Pancreas (tissue), 10 donors: ENCODE measurements at places on chromosomes 4 and X.

- no peak for DNase-seq
These were observed 3.4 kb downstream of the AFP start for GRCh38 chr4:73439445-73439844.

GRCh38 chr4:105436414-105436813, 37.4 kb downstream of the PPA2 start:
- no peak for DNase-seq

GRCh38 chrX:13085526-13085925, 41.1 kb upstream of the FAM9C start:
- no peak for DNase-seq

GRCh38 chr4:137927972-137928371, 314.2 kb downstream of the SLC7A11 start:
- no peak for DNase-seq

DNA sequence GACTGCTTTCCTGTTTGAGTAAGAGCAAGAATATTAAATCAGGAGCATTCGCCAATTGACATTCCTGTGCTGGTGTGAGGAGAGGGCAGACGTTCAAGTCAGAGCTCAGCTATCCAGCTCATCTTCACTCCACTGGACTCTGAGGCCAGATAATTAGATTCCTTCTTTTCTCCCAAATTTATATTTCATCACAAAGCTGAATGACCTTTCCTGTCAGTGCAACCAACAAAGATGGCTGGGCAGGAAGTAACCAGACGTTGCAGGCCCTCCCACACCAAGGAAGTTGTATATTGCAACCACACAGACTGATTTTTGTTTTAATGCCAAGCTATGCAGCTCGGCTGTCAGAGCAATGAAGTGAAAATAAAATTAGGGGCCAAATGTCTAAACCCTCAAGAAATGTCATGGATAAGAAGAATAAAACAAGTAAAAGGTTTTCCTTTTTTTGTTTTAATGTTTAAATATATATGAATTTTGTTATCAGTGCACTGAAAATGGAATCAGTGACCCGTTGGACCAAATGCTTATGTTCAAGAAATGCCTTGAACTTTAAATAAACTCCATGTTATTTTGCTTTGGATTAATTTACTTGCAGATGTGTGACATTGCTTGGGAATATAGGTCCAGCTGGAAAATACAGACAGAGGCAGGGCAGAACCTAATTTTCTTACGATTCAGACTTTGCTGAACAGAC, 578.9 kb upstream of the FAT1 start:
- no peak for DNase-seq

- DNase-seq: no peak
These were observed 11.2 kb downstream of the RBM41 start for GRCh38 chrX:107107459-107107858.

GRCh38 chr4:25172961-25173915, 13.0 kb upstream of the SEPSECS start:
- no peak for DNase-seq

DNA sequence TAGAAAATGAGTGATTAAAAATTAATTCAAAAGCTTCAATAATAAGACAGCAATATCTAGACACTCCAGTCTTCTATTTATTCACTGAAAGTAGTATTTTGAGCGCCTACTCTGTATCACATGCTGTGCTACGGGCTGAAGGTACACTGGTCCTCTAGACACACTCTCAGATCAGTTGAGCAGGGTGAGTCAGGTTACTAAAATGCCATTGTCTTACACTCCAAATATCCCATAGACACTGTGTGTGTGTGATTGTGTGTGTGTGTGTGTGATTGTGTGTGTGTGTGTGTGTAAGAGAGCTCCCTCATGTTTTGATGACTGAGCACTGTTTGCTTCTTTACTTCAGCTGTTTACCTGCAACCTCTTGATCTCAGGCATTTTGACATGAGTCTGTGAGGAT, 342.8 kb upstream of the BOD1L1 start:
- no peak for DNase-seq
